ENCODE measurements at places on chromosomes 11 and 22.

DNA sequence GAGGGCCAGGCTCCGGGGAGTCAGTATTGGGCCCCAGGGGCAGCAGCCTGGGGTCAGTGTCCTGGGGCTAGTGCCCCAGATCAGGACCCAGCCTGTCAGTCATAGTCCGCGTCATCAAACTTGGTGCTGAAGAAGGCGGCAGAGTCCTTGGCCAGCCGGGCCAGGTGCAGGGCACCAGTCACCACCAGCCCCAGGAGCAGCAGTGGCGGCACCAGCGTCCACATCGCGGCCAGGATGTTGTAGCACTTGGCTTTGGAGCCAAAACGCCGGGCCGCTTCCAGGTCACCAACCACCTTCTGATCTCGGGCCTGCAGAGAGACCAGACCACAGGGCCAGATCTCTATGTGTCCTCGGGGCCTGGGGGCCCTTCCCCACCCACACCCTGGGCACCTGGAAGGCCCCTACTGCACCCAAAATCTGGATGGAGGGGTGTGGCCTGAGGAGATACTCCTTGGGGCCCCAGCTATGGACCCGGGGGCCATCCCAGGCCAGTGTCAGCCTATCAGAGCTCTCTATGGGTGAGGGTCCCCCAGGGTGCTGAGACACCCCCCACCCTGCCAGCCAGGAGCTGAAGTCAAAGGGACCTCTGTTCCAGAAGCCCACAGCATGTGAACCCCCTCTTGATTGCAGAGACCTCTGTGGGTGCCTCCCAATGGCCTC is 790 bp downstream of the IFITM5 start:
- peak; percentile 47 for DNase-seq

GRCh38 chr11:122100037-122100755 is 15.8 kb downstream of the BLID start:
- no peak for DNase-seq

GRCh38 chr22:45211848-45212247 is 28.8 kb downstream of the KIAA0930 start:
- no peak for DNase-seq

GRCh38 chr11:69253028-69253427 is 40.9 kb upstream of the MYEOV start:
- DNase-seq: no peak

GRCh38 chr11:114015117-114015516 is 40.2 kb downstream of the HTR3A start:
- no peak for DNase-seq

DNA sequence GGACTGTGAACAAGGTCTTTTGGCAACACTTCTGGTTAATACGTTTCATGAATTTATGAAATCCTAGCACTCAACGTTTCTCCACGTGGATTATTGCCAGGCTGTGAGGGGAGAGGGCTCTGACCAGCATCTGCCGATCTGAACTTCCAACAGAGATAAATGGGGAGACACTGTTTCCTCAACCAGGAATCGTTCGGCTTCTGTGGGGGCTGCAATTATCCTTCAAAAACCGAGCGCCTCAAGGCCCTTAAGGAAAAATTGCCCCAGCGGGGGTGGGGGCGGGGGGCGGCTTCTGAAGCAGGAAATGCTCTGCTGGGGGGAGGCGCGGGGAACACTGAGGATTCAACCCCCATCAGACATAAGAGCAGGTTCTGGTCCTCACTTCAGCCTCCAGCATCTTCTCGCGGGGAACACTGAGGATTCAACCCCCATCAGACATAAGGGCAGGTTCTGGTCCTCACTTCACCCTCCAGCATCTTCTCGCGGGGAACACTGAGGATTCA is 155.6 kb downstream of the BRD1 start:
- DNase-seq: no peak

DNA sequence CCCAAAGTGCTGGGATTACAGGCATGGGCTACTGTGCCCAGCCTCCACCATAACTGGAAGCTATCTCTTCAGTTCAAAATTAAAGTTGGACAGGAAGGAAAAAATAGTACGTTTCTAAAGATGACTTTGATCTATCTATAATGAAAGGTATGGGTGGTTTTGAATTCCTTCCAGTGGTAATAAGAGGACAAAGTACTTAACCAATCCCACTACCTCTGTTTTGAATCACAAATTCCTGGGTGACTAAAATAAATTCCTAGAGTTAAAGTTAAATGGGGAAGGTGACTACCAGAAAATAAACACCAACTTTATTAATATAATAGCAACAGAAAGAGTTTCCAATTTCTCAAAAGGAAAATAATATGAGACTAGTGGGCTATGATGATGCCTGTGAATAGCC is 9.1 kb downstream of the PHF5A start:
- no peak for DNase-seq

- no peak for DNase-seq
Observed at GRCh38 chr11:102784380-102784779, 4.0 kb upstream of the MMP10 start.

DNA sequence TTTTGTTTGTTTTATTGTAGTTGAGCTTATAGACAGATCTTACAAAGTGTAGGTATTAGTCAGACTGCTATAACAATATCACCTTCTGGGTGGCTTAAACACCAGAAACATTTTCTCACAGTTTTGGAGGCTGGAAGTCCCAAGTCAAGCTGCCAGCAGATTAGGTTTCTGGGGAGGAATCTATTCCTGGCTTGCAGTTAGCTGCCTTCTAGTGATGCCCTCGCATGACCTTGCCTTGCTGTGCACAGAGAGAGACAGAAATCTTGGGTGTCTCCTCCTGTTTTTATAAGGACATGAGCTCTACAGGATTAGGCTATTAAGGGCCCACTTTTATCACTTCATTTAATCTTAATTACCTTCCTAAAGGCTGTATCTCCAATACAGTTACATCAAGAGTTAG is 1635.2 kb downstream of the FAM181B start:
- DNase-seq: no peak

DNA sequence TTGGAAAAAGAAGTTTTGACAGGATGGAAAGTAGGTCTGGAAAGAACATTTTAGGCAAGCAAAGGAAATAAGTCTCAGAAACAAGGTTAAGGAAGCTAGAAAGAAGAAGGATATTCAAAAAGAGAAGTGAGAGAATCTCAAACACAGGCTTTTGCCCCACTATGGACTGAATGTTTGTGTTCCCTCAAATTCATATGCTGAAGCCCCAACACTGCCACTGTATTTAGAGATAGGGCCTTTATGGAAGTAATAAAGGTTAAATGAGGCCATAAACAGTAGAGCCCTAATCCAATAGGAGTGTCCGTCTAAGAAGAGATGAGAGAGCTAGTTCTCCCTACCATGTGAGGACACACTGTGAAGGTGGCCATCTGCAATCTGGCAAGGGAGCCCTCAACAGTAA is 20.6 kb upstream of the RPS13 start:
- no peak for DNase-seq

DNA sequence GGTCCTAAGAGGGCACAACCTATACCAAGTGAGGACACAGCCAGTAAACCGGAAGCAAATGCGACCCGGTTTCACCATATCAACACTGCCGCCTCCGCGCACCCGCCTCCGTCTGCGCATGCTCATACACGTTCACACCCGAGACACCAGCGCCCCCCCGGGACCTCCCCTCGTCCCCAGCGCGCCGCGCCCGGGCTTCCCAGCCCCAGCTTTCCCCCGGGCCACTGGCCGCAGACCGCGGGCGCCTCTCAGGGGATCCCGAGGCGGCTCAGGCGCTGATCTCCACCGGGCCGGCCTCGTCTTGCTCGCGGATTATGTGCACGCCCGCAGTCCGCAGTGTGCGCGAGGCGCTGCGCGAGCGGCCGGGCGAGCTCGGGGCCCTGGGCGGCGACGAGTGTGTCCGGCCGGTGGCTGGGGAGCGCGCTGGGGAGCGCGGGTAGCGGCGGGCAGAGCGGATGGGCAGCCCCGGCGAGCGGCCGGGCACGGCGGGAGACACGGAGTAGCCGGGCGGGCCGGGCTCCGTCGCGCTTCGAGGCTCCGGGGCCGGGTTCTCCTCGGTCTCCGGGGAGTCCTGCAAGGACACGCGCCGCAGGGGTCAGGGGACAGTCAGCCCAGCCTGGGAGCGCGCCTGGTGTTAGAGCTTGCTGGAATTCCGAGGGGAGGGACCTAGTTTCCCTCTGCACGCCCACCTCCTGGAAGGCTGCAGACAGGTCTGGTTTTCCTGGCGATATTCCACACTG is 2.0 kb downstream of the HEPN1 start:
- peak; percentile 85 for DNase-seq

GRCh38 chr11:15166204-15166603 is 51.5 kb downstream of the INSC start:
- DNase-seq: no peak

DNA sequence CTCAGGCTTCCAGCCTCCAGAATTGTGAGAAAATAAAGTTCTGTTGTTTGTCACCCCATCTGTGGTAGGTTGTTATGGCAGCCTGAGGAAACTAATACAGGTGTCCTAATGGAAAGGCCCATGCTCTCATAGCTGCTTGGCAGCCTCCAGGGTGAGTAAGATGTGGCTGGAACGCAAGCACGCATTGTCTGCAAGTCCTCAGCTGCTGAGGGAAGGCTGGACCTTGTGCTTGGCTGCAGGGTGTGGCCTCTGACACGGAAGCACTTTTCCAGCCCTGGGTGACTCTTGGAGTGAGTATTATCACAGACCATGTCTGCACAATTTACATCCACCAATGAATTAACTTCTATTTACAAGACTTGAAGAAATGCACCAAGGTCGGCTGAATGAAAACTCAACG is 44.4 kb upstream of the BARX2 start:
- DNase-seq: no peak

- no peak for DNase-seq
Observed at GRCh38 chr22:44597616-44598015, 99.6 kb upstream of the RTL6 start.

DNA sequence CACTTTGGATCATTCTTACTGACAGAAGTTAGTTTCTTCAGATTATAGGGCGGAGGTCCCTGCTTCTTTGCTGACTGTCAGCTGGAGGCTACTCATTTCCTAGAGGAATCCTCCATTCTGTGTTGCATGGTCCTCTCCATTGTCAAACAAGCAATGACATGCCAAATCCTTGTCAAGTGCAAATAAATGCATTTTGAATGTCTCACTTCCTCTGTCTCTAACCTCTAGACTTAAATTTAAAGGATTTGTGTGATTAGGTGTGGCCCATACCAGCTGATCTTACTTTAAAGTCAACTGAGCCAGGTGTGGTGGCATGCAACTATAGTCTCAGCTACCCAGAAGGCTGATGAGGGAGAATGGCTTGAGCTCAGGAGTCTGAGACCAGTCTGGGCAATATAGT is 458.4 kb upstream of the CCDC179 start:
- DNase-seq: no peak

- no peak for DNase-seq
Observed at GRCh38 chr11:16365581-16366228, 9.4 kb upstream of the SOX6 start.

DNA sequence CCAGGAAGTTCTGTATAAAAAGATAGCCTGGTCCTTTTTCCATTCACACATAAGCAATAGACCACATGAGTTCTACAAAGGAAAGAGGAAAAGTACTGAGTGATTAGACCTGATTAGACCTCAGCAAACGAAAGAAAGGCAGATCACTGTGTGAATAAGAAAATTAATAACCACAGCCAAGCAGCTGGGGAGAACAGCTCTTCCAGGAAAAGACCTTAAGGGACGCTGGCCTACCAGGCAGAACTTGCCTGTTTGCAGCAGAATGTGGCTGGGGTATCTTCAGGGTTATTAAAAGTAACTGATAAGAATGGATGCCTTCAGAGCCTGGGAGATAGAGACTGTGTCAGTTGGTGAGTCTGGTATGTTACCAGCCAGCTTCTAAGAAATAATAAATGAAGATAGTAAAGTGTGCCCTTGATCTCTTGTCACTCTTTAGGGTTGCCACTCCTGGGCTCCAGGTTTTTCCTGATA is 172.9 kb downstream of the DBX1 start:
- no peak for DNase-seq

- DNase-seq: no peak
Observed at GRCh38 chr11:17839450-17839849, 104.9 kb downstream of the KCNC1 start.

DNA sequence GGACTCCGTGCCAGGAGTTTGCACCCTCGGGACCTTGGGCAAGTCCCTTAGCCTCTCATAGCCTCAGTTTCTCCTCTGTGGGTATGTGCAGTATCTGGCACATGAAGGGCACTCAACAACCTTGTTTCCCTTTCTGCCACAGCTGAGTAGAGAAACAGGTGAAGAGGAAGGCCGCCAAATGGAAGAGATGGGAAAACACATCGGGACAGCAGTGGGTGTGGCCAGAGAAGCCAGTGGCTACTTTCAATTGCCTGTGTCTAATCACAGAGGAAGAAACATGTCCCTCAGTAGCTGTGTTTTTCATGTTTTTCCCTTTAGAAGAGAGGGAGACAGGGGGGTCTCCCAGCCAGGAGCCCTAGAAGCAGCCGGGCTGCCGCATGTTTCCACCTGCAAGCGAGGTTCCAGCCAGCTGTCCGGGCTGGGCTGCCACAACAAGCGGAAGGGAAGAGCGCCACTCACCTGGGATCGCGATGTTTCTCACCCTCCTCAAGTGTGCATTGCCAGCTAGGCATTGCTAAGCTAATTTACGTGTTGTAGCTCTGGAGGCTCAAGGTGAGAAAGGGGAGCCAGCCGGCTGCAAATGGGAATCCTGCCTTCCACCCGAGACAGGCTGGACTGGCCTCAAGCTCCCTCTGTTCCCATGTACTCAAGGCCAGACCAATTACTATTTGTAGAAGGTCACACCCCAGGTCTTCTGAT is 16.7 kb downstream of the ASPHD2 start:
- DNase-seq: no peak

- no peak for DNase-seq
Observed at GRCh38 chr11:130829920-130830511, 86.3 kb downstream of the SNX19 start.

GRCh38 chr22:49366437-49366836 is 461.2 kb downstream of the BRD1 start:
- no peak for DNase-seq

DNA sequence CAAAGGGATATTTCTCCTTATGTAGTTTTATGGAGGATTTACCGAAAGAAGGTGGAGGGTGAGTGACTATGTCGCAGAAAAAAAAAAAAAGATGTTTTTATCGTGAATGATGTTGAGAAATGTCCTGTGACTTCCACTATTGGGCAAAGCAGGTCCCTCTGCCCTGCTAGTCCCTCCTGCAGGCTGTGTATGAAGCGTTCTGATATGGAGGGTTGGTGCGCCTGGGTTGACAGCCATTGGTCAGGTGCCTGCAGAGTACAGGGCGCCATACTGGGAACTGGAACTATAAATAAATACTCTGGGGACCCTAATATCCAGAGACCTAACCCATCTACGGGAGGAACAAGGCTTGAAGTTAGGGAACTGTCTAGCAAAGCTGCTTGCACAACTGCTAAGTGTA is 1.5 kb downstream of the IL17RA start:
- no peak for DNase-seq

- DNase-seq: no peak
Observed at GRCh38 chr11:117194267-117194666, 4.9 kb upstream of the TAGLN start.

DNA sequence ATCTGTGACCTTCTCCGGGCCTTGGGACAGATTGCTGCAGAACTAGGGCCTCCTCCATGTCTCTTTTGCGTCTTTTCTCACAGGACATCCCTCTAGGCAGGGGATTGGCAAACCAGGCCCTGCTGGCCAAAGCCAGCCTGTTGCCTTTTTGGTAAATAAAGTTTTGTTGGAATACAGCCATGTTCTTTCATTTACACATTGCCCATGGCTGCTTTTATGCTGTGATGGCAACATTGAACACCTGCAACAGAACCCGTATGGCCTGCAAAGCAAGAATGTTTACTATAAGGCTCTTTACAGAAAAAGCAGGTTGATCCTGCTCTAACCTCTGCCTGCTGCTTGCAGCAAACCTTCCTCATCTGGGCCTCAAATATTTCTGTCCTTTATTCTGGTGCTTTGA is 56.8 kb upstream of the B3GAT1 start:
- no peak for DNase-seq

- no peak for DNase-seq
Observed at GRCh38 chr22:50220603-50221409, 20.0 kb downstream of the SELENOO start.
